ENCODE measurements at places on chromosomes 2 and 18. TPM values are rescaled to one million over a fixed set of nuclear protein-coding genes. Genes with fewer than 3 reads are reported as not detected.

GRCh38 chr2:142617461-142617860, 260.0 kb upstream of the KYNU start:
- no peaks in the 10 kb centered on the region for H3K27me3 ChIP-seq
- DNase-seq = no peak
- no peaks in the 10 kb centered on the region for H3K36me3 ChIP-seq
- H3K4me1 ChIP-seq = no peaks in the 10 kb centered on the region
- no peak overlapping the region for H3K27ac ChIP-seq

- no peak overlapping the region for H3K4me3 ChIP-seq
- peaks cover 6% of the 10 kb centered on the region for H3K27me3 ChIP-seq
- H3K27ac ChIP-seq = no peak overlapping the region
- H3K4me1 ChIP-seq = no peaks in the 10 kb centered on the region
Measured at GRCh38 chr2:224147174-224147573, 108.1 kb upstream of the SERPINE2 start.

DNA sequence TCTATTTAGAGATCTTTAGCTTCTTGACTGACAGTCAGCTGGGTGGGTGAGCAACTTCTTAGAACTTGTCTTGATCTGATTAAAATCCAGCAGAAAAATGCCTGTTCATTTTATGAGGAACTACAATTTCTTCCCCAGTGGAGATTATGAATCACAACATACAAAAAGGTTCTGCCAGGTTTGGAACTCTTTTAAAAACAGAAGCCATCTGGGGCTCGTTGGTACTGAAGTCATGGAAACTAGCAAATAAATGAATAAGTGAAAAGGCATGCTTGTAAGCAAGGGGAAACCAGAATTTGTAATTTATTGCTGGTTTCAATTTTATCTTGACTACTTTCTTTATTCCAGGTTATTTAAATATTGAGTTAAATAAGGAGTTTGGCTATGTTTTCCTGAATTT, 767.4 kb downstream of the MBD2 start:
- no peak overlapping the region for H3K4me3 ChIP-seq
- no peaks in the 10 kb centered on the region for H3K4me1 ChIP-seq
- no peak for DNase-seq

DNA sequence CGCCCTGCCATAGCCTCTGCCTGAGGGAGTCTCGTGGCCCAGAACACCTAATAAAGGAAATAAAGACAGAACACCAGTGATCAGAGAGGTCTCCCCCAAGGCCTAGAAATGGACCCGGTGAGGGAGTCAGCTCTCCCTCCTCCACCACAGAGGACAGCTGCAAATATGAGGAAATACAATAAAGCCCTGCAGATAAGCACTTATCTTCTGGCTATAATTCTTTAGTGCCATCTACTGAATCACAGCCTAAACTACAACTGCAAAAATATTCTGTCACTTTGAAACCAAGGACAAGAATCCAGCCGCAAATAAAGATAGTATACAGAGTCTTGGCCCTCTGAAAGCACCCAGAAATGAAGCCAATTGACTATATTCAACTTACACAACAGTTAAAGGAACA, 42.4 kb upstream of the TACR1 start:
- H3K4me3 ChIP-seq = no peak overlapping the region
- no peaks in the 10 kb centered on the region for H3K36me3 ChIP-seq
- H3K27ac ChIP-seq = no peak overlapping the region
- DNase-seq = no peak
- no peaks in the 10 kb centered on the region for H3K27me3 ChIP-seq

DNA sequence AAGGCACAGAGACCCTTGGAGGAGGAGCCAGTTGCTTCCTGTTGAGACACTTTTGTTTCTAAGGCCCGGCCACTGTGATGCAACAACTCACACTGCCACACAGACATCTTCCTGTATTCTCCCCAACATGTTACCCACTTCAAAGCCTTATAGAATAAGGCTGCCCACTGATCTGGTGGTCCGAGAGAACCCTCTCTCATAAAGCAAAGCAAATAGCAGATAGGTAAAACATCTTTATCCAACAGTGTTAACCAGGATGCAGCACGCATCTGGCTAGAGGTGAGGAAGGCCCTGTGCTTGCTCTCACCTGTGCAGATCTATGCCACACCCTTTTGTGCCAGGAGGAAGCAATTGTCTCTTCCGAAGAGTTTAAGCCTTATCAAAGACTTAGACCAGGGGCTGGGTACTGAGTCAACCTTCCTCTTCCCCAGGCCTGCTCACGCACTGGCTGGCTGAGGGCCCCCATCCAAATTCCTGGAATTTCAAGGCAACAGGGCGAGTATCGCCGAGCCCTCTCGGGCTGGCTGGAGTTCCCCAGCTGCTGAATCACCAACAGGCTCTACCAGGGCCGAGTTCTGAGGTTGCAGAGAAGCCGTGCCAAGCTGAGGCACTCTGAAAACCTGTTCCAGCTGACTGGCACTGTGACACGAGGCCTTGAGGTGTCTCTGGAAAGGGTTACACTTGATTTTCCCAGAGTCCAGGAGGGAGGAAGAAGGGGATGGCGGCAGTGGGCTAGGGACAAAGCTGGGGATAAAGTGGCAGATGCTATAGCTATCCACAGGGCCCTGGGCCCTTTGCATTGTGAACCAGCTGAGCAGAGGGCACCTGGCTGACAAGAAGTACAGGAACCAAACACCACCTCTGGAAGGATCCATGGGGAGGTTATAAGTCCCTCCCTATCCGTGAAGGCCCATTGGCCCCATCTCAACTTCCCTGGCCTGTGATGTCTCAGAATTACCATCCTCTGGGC, 29.3 kb downstream of the TGFA start:
- no peak for DNase-seq
- H3K4me3 ChIP-seq = no peak overlapping the region
- H3K27ac ChIP-seq = peak overlapping the region; percentile 14

DNA sequence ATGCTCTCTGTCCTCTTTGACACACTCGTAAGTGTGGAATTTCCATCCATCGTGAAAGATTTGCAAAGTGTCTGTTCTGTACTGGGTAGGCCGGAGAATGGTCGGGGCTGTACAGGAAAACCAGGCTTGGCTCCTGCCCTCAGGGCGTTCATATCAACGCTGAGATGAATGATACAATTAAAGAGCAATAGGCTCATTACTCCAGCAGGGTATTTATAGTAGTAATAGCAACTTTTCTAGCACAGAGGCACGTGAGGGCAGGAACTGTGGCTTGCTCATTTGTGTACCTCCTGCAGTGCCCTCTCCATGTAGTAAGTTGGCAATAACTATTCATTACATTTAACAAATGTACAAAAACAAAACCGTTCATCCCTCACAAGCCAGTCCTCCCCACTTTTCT, 5.3 kb upstream of the NCK2 start:
- H3K27ac ChIP-seq = peak overlapping the region; percentile 11
- H3K4me1 ChIP-seq = no peaks in the 10 kb centered on the region
- DNase-seq = no peak
- H3K27me3 ChIP-seq = no peaks in the 10 kb centered on the region
- H3K36me3 ChIP-seq = no peaks in the 10 kb centered on the region
- H3K4me3 ChIP-seq = no peak overlapping the region

DNA sequence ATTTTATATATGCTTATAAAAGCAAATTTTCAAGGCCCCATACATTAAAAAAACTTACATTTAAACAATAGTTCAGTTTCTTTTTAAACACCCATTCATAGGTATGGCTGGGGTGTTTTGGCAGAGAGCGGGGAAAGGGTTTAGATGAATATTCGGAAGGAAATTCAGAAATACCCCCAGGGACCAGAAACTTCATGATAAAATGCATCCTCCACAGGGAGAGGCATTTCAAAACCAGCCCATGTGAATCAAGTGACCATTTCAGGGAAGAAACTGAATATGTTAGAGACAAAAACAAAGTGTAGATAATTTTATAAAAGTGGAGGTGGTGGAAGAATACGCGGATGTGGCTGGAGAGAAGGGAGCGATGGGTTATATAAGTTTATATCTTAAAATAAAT, 327.1 kb downstream of the TGIF1 start:
- H3K4me3 ChIP-seq = no peak overlapping the region
- no peak for DNase-seq
- no peaks in the 10 kb centered on the region for H3K36me3 ChIP-seq
- no peaks in the 10 kb centered on the region for H3K27me3 ChIP-seq
- no peak overlapping the region for H3K27ac ChIP-seq

The ARID5A gene
- polyA plus RNA-seq = 6.6 TPM
